ENCODE measurements at places on chromosomes 16 and 17. TPM values are rescaled to one million over a fixed set of nuclear protein-coding genes. Genes with fewer than 3 reads are reported as not detected.

- DNase-seq, result no peak
Observed at GRCh38 chr17:27492470-27492869, 36.2 kb downstream of the KSR1 start.

- no peak for DNase-seq
Observed at GRCh38 chr16:85401370-85401916, 211.7 kb upstream of the GSE1 start.

CD300E gene
- not detected for total RNA-seq

CSH1 gene
- not detected for total RNA-seq

- DNase-seq, result no peak
Observed at GRCh38 chr17:46818316-46818928, at the start of gene WNT3. WNT3 (minus strand) TSS chr17:46818692; CDS start chr17:46818597, 95 bp downstream.

DNA sequence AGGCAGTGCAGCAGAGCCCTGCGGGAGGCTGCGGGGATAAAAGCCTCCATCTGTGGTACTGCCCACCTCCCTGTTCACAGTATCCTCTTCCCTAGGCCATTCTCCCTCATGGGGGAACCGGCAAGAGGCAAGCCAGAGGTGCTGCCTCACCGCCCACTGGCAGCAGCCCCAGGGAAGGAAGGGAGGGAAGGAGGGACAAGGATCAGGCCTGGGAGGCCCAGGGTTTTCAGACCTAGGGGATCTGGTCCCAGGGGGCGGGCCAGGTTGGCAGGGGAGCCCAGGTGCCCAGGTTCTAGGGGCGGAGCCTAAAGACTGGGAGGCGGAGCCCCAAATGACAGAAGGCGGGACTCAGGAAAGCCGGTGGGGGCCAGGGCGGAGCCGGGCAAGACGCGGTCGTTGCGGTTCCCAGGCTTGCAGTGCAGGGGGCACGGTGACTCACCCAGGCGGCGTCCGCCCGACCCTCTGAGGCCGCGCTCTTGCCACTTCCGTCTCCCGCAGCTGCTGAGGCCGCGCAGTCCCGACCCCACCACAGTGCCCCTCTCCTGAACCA is 3.0 kb upstream of the MTMR4 start:
- no peak for DNase-seq

Measured in fibroblast of lung (primary cell).